ENCODE measurements at places on chromosomes 7 and 10.

GRCh38 chr7:235576-236395 is 43.4 kb downstream of the FAM20C start:
- H3K27me3 ChIP-seq, result no peaks in the 10 kb centered on the region
- no peaks in the 10 kb centered on the region for H3K36me3 ChIP-seq
- peaks cover 52% of the 10 kb centered on the region for H3K4me1 ChIP-seq
- H3K4me3 ChIP-seq, result peak overlapping the region; percentile 30
- peak overlapping the region; percentile 64 for H3K27ac ChIP-seq

DNA sequence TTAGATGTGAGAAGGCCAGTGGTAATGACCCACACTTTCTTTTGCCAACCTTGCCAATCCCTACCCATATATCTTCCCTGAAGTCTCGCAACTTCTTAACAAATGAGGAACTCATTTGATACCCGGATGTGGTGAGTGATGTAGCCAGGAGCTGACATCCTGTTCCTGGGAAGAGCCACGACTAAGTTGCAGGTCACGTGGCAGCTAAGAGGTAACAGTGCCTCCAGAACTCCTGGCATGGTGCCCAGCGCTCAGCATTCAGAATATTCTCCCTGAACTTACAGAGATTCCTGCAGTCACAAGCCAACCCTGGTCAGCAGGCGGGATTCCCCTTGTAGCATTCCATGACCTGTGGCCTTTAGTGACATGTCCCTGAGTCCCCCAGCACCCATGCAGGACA is 282.5 kb downstream of the GALNT17 start:
- H3K4me1 ChIP-seq, result no peaks in the 10 kb centered on the region
- H3K27ac ChIP-seq, result no peak overlapping the region
- no peak overlapping the region for H3K4me3 ChIP-seq
- H3K36me3 ChIP-seq, result no peaks in the 10 kb centered on the region
- DNase-seq, result no peak

DNA sequence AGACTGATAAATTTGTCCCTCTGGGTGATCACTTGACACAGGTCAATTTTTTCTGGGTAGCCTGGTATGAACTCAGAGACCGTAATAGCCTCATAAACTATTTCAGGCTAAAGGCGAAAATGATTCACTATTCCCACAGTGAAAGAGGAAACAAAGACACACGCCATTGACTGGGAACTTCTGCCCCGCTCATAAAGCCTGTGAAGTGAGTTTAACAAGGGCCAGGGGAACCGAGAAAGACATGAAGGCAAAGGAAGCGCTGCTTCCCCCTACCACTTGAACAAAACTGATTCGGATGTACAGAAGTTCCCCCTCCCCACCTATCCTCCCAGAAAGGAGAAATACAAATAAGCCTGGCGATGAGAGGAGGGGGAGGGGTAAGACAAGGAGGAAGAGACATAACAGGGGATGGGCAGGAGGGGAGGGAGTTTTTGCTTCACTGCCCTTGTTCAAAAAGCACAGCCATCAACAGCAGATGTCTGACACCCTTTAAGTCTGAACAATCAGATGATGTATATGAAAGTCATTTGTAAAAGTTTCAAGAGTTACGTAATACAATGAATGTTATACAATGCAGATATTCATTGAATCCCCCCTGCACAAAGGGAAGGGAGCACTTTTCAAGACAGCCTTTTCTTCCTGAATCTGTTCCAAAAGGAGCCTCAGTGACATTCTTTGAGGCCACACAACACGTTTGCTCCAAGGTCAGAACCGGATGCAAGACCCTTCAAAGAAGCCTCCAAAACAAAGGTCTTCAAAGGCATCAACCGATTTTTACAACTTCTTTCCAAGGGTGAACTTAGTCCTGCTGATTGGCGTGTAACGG is 734 bp downstream of the ABCB4 start:
- H3K27me3 ChIP-seq, result no peaks in the 10 kb centered on the region
- H3K4me3 ChIP-seq, result no peak overlapping the region
- H3K36me3 ChIP-seq, result no peaks in the 10 kb centered on the region
- DNase-seq, result peak; percentile 46
- H3K4me1 ChIP-seq, result no peaks in the 10 kb centered on the region
- no peak overlapping the region for H3K27ac ChIP-seq

DNA sequence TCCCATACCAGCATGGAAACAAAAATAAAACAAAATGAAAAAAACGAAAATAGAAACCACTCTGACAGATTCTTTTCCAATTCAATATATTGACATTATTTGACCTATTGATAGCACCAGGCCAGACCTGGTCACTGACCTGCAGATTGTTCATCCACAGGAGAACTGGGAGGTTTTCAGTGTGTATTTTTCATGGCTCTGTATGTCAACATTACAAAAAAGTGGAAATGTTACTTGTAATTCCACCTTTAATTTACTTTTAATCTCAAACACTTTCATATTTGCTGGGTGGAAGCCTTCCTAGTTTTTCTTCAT is 2.9 kb downstream of the HKDC1 start:
- H3K27me3 ChIP-seq, result no peaks in the 10 kb centered on the region
- DNase-seq, result no peak
- no peak overlapping the region for H3K4me3 ChIP-seq
- H3K27ac ChIP-seq, result peak overlapping the region; percentile 98
- peaks cover 73% of the 10 kb centered on the region for H3K4me1 ChIP-seq
- H3K36me3 ChIP-seq, result 0 out of 2 replicates have a peak, but pooled peaks cover 4% of the 10 kb centered on the region

DNA sequence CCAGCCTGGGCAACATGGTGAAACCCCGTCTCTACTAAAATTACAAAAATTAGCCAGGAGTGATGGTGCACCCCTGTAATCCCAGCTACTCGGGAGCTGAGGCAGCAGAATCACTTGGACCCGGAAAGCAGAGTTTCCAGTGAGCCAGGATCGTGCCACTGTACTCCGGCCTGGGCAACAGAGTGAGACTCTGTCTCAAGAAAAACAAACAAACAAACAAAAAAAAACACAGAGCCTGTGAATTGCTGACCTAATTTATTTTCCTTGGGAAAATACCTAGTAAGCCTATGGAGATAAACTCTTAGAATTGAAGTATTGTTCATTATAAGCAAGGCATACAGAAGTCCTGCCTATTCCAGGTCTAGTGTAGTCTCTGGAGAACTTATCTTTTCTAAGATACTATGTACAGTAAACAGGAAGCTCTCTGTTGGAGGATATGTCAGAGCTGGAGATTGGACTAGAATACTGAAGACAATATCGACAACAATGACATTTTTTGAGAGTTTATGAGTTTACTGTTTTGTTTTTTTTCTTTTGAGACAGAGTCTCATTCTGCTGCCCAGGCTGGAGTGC is 14.9 kb downstream of the GTF2I start:
- H3K4me1 ChIP-seq, result no peaks in the 10 kb centered on the region
- no peak overlapping the region for H3K27ac ChIP-seq
- no peak overlapping the region for H3K4me3 ChIP-seq
- peaks cover 6% of the 10 kb centered on the region for H3K36me3 ChIP-seq
- no peak for DNase-seq
- no peaks in the 10 kb centered on the region for H3K27me3 ChIP-seq

GRCh38 chr7:28002638-28003037 is 178.0 kb downstream of the JAZF1 start:
- H3K27ac ChIP-seq, result no peak overlapping the region
- no peaks in the 10 kb centered on the region for H3K4me1 ChIP-seq
- no peak for DNase-seq
- H3K4me3 ChIP-seq, result no peak overlapping the region
- H3K36me3 ChIP-seq, result no peaks in the 10 kb centered on the region

DNA sequence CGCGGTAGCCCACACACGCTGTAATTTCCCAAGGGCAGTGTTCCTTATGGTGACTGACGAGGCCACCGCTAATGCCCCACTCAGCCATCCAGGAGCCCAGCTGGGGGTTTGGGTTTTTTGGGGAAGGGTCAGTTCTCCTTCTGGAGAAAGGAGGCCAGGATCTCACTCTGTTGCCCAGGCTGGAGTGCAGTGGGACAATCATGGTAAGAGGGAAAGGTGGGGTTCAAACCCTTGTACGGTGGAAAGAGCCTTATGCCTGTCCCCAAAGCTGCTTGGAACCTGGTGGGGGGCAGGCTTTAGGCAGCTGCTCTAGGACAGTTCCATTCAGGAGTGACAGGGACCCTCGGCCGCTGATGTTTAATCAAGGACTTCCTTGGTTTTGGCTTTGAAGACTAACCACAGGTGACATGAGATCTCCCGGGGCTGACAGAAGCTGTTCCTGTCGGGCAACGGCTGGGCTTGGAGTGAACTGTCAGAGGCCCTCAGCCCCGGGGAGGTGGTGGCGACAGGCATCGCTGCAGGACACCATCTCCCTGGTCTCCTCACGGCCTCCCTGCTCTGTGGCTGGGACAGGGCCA is 84.5 kb downstream of the CARD11 start:
- H3K4me1 ChIP-seq, result peaks cover 36% of the 10 kb centered on the region
- peaks cover 17% of the 10 kb centered on the region for H3K36me3 ChIP-seq
- no peak overlapping the region for H3K27ac ChIP-seq
- no peaks in the 10 kb centered on the region for H3K27me3 ChIP-seq
- DNase-seq, result no peak
- no peak overlapping the region for H3K4me3 ChIP-seq

DNA sequence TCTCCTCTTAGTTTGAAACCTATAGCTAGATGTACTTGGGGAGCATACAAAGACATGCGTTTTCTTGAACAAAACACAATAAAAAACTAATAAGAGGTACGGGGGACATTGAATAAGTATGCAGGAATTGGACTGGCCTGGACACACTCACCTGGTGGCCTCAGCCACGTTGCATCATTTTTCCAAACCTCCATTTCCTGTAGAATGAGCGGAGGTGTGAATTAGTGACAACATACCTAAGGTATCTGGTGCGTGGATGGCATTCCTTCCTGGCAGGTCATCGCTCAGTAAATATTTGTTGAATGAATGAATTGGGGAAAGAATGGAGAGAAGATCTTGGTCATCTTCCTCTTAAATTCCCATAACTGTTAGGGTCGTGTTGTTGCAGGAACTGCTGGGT is 103.2 kb upstream of the CTBP2 start:
- H3K4me3 ChIP-seq, result peak overlapping the region; percentile 38
- peak overlapping the region; percentile 92 for H3K27ac ChIP-seq
- H3K4me1 ChIP-seq, result peaks cover 42% of the 10 kb centered on the region
- no peaks in the 10 kb centered on the region for H3K36me3 ChIP-seq

GRCh38 chr10:59550061-59550460 is 159.6 kb downstream of the SLC16A9 start:
- DNase-seq, result no peak
- no peaks in the 10 kb centered on the region for H3K36me3 ChIP-seq
- H3K27ac ChIP-seq, result no peak overlapping the region
- H3K4me1 ChIP-seq, result no peaks in the 10 kb centered on the region
- no peaks in the 10 kb centered on the region for H3K27me3 ChIP-seq

DNA sequence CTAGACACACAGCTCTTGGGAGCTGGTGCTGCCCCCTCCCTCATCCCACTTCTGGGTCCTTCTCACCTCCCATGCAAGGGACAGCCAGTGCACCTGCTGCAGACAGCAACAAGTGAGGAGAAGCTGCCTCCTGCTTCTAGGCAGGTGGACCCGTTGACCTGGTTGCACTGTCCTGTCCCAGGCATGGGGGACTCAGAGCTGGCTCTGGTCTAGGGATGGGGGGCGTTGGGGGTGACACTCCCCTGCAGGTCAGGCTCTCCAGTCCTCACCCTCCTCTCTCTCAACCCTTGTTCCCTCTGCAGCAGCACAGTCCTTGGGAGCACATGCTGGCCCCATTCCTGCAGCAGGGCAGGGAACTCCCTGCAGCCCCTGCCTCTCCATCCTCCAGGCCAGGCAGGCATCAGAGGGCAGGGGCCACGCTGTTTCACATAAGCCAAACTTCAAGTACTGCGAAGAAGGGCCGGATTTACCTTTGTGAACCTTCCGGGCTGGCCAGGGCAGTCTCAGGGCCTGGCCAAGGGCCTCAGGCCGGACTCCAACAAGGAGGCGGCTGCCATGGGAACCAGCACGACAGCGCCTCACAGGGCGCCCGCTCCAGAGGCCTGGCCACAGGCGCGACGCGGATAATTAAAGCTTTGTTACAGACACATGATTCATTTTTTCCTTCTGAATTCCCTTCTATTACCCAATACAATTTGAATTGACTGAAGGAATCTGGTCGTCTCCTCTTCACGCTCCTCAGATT is 48.5 kb downstream of the RASGEF1A start:
- DNase-seq, result peak; percentile 56
- H3K4me3 ChIP-seq, result no peak overlapping the region
- no peaks in the 10 kb centered on the region for H3K36me3 ChIP-seq
- peaks cover 3% of the 10 kb centered on the region for H3K27me3 ChIP-seq
- no peaks in the 10 kb centered on the region for H3K4me1 ChIP-seq

DNA sequence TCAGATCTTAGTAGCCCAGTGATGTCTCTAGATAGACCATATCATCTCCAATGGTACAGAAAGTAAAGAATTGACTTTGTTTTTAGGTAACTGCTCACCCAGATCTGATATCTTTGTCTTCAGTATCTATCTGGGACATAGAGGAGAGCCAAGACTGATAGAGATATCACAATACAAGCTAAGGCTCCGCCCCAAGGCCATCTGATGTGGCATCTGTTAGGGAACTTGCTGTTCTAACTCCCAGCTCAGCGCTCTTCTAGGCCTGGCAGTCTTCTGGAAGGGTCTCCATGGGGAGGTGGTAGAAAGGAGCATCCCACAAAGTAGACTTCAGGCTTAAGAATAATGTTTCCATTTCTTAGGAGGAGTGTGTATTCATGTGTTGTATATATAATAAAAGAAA is 88.4 kb upstream of the SAMD8 start:
- no peak overlapping the region for H3K4me3 ChIP-seq
- 0 out of 2 replicates have a peak, but pooled peaks cover 4% of the 10 kb centered on the region for H3K36me3 ChIP-seq
- no peak overlapping the region for H3K27ac ChIP-seq
- DNase-seq, result no peak
- H3K4me1 ChIP-seq, result no peaks in the 10 kb centered on the region

DNA sequence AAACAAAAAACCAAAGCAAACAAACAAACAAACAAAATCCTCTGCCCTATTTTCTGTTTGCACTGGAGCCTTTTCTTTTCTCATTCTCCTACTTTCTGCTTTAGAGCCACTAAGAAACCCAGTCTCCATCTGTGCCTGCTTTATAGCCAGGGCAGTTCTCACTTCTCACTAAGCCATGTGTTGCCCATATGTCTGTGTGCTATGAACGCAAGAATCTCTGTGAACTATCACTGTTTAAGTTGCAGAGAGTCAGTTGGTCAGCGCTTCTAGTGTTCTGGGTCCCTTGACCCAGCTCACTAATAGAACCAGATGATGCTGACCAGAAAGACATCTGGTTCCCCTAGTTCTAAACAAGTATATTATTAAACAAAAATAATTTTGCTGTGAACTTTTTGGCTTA is 81.4 kb downstream of the FAM185A start:
- peaks cover 9% of the 10 kb centered on the region for H3K4me1 ChIP-seq
- no peak overlapping the region for H3K4me3 ChIP-seq
- H3K36me3 ChIP-seq, result no peaks in the 10 kb centered on the region
- no peak for DNase-seq

GRCh38 chr7:113086431-113086888 is at the start of gene GPR85:
GPR85 (minus strand) TSS chr7:113086827; CDS start chr7:113084721, 2,106 bp downstream.
- DNase-seq, result peak; percentile 43
- H3K27ac ChIP-seq, result no peak within 1 kb of the TSS
- H3K36me3 ChIP-seq, result no peaks in the 10 kb centered on the region
- no peaks in the 10 kb centered on the region for H3K4me1 ChIP-seq

GRCh38 chr7:18495412-18496340 is at the start of gene HDAC9:
HDAC9 (plus strand) TSS chr7:18495749; CDS start chr7:18496303, 554 bp downstream.
- H3K4me1 ChIP-seq, result no peaks in the 10 kb centered on the region
- H3K27ac ChIP-seq, result no peak within 1 kb of the TSS

Data from PC-9 (cell line).